HFF-Myc (cell line): ENCODE measurements at places on chromosomes 4 and X.

- DNase-seq = no peak
Measured at GRCh38 chr4:185019456-185020292, 1.4 kb downstream of the HELT start.

GRCh38 chrX:48196745-48197201 is at the start of gene SSX5:
Gene SSX5, minus strand, starts transcription at chrX:48196795. Its CDS starts 1,437 bp downstream, at chrX:48195358.
- DNase-seq = no peak

DNA sequence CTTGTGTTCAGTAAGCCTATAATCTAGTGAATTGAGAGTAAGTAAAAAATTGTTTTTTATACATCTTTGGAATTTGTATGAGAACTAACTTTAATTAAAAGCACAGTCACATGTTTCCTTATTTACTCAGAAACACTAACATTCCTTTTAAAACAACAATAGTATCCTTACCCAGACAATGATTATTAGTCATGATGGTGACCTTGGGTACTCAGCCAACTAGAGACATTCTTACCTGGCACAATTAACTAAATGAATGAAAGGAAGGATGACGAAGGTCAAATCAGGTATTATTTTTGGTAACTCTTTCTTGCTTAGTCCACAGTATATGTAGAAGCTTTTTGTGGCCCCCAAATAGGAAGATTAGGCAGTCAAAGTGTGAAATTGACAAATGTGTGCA is 901.0 kb downstream of the FAT4 start:
- DNase-seq = no peak

DNA sequence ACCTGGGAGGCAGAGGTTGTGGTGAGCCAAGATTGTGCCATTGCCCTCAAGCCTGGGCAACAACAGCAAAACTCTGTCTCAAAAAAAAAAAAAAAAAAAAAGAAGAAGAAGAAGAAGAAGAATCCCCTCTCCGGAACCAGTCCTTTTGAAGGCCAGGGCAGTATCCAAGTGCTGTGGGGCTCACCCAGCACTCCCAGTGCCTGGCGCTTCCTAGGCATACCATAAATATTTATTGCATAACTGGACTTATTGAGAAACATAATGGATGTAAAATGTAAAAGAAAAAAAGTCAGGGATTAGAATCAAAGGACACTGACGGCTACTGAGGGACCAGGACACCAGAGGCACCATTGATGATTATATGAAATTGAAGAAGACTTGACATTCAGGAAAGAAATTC is 162.1 kb upstream of the KIT start:
- DNase-seq = no peak

DNA sequence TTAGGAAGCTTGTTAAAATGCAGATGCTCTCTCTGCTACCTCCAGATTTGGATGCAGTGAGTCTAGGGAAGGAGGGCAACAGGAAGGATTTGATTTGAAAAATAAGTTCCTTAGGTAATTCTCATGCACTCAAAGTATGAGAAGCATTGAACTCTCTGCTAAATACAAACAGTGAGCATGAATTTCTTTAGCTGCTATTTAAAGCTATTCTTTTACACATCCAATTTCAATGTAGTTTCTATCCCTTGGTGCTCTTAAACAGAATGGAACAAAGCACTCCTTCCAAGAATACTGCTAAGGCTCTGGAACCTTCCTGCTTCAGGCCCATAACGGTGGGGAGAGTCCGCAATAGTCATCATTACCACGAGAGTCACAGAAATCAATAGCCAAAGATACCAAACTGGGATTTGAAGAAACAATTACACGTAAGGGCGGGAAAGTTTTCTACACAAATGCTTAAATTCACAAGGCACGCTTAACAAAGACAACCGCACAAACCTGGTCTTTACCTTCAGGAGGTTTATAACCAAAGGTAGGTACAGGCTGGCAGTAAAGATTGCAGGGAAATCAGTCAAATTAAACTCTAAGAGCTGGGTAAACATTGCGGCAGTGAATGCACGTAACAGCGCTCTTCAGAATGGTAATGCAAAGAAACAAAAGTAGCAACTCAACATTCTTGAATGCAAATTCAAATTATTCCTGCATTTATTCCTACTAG is 123.2 kb upstream of the NAP1L5 start:
- DNase-seq = no peak

DNA sequence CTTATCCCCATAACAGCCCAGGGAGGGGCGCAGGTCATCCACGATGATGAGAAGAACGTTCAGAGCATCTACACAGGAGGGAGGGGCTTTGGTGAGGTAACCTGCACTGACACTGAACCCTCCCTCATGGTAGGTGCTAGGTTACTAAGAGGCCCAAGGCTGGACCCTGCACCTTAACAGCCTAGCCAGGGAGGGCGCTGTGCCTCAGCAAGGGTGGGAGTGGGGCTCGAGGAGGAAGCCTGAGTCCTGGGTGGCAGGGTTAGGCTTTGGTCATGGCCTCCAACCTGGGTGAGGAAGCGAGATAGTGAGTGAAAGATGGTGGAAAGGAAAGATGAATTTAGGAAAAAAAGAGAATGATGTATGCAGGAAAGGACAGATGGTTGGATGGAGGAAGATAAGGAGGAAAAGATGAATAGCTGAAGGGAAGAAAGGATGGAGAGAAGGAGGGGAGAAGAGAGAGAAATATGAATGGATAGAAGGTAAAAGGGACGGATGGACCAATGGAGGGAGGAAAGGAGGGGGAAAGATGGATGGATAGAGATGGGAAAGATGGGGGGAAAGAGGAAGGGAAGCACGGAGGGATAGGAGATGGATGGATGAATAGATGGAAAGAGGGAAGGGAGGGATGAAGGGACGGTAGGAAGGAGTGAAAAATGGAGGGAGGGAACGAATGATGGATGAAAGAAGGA is 736 bp downstream of the IDS start:
- no peak for DNase-seq

DNA sequence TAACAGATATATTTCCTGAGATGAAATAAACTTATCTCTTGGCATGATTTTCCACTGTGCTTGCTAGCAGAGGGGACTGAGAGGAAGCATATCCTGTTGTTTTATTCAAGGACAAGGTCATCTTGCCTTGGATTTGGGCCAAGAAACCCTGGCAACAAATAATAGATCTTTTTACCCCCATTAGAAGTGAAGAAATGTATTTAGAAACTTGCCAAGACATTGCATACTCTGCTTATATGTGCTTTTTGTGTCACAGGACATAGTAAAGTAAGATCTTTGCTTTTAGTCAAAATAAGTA is 170.2 kb downstream of the RAPGEF2 start:
- DNase-seq = no peak

DNA sequence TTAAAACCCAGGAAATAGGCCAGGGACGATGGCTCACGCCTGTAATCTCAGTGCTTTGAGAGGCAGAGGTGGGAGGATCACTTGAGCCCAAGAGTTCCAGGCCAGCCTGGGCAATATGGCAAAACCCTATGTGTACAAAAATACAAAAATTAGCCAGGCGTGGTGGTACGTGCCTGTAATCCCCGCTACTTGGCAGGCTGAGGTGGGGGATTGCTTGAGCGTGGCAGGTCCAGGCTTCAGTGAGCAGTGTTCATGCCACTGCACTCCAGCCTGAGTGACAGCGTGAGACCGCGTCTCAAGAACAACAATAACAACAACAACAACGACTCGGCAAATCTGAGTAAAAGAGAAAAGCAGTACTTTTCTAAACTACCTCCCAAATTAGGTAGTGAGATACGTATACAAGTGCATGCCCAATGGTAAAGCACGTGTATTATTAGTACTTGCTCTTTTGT is 13.0 kb upstream of the NDUFC1 start:
- DNase-seq = no peak

- no peak for DNase-seq
Measured at GRCh38 chr4:26873391-26874026, 12.9 kb downstream of the STIM2 start.

- DNase-seq = no peak
Measured at GRCh38 chr4:6983544-6984142, 59.5 kb upstream of the TADA2B start.

- peak; percentile 7 for DNase-seq
Measured at GRCh38 chrX:19334945-19335626, 8.6 kb upstream of the PDHA1 start.

- no peak for DNase-seq
Measured at GRCh38 chrX:149851864-149852263, 29.1 kb upstream of the MAGEA8 start.

DNA sequence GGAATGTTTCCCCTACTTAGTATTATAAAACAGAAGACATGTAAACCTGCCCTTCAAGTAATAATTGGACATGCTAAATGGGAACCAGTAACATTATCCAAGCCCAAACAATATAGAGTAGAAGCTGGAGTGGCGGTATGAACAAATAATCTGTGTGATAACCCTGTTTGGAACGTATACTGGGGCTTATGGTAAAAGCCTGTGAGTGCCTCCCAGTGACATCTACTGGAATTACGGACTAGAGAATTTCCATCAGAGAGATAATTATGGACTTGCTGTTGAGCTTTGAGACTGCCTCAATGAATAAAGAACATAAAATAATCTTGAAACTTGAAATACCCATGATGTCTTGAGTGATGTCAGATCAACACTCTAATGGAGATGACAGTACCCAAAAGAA is 406.3 kb upstream of the GRIA3 start:
- no peak for DNase-seq

GRCh38 chr4:78345237-78345636 is 206.3 kb upstream of the ANXA3 start:
- no peak for DNase-seq

DNA sequence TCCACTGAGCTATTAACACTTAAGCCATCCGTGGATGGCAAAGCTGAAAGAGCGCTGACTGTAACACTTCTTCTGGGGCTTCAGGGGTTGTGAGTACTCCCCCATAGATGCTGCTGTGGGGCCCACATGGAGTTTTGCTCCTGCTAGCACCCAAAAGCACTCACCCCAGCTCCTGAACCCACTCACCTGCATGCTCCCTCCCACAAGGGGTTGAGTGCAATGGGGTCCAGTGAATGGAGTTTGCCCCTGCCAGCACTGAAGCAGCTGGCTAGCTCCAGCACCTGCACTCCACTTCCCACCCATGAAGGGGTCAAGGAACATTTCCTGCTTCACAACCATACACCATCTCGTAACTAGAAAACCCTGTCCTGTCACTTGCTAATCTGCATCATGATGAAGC is 78.9 kb downstream of the IL21 start:
- no peak for DNase-seq

GRCh38 chrX:50211510-50211909 is 6.9 kb downstream of the CCNB3 start:
- DNase-seq = no peak

DNA sequence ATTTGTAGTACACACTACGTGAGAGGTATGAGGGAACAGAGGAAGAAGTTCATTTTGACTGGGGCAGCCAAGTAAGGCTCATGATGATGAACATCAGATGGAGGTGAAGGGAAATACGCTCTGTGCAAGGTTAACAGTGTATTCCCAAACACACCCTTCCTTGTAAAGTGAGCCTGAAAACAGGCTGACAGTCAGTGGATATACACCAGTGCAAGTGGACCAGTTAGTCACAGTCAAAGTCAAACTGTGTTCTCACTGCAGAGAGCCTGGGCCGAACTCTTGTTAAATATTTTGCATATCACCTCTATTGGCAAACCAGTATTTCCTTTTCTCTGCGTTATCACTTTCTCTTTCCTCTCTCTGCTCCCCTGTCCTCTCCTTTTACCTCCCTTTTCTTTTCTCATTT is 23.4 kb upstream of the RHOH start:
- DNase-seq = no peak

DNA sequence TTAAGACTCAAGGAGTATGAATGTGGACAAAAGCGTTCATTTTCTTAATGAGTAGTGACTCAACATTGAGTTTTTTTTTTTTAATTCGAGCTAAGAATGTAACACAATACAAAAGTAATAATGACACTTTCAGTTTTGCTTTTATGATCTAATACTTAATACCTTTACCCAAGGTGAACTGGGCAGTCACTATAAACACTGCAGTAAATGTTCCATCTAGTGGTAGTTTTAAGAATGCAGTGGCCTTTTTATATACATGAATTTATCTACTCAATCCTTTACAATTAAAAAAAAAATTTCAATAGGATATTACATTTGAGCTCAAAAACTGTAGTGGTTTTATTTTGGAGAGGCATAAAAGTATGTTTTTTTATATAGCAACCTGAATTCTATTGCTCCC is 33.9 kb downstream of the PDK3 start:
- no peak for DNase-seq

GRCh38 chr4:186149872-186150271 is 41.5 kb upstream of the CYP4V2 start:
- no peak for DNase-seq

- no peak for DNase-seq
Measured at GRCh38 chr4:150982557-150983233, 32.4 kb downstream of the LRBA start.

DNA sequence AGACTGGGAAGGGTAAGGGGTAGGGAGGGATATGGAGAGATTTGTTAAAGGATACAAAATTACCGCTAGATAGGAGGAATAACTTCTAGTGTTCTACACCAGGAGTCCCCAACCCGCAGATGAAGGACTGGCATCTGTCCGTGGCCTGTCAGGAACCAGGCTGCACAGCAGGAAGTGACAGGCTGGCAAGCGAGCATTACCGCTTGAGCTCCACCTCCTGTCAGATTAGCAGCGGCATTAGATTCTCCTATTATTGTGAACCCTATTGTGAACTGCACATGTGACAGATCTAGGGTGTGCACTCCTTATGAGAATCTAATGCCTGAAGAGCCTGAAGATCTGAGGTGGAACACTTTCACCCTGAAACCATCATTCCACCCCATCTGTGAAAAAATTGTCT is 27.9 kb upstream of the BBS7 start:
- DNase-seq = no peak

DNA sequence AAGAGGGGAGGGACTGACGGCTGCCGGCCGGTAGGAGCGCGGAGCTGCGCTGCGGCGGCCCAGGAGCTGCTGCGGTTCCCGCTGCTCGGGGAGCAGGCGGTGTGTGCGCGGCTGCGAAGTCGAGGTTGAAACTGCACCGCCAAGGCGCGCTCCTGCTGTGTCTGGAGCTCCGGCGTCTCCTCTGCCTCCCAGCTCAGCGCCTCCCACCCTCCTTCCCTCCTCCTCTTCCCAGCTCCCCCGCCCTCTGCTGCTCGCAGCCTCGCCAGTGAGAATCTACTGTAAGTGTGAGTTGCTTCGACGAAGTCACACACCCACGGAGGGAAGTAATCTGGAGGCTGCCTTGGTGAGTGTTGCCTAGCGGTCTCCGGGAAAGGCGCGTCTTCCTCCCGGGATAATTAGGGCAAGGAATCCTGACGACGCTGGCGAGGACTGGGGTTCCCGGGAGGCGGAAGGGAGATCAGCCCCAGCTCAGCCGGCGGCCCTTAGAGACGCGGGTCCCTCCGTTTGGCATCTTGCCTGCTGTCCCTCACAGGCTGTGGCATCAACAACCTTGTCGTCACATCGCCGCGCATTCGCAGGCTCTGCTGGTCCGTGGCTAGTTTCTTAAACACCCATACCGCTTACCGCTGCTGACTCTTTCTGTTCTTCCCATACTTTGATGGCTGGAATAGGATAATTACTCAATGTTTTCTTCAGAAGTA is at the start of gene EPHA5:
TSS of gene EPHA5 (minus strand) at position 159 of the 701 bp plus-strand sequence. CDS start 747 bp downstream, outside the sequence.
- DNase-seq = no peak

GRCh38 chrX:143121477-143121876 is 95.7 kb downstream of the SPANXN4 start:
- no peak for DNase-seq

GRCh38 chr4:81687471-81687870 is 215.8 kb upstream of the RASGEF1B start:
- no peak for DNase-seq

GRCh38 chr4:156193106-156193505 is 239.4 kb upstream of the CTSO start:
- no peak for DNase-seq

- no peak for DNase-seq
Measured at GRCh38 chrX:41718481-41719235, 5.3 kb upstream of the GPR82 start.
